ENCODE measurements at places on chromosomes 11 and 22.

- no peak for DNase-seq
Observed at GRCh38 chr11:113664981-113665710, 41.0 kb downstream of the TMPRSS5 start.

DNA sequence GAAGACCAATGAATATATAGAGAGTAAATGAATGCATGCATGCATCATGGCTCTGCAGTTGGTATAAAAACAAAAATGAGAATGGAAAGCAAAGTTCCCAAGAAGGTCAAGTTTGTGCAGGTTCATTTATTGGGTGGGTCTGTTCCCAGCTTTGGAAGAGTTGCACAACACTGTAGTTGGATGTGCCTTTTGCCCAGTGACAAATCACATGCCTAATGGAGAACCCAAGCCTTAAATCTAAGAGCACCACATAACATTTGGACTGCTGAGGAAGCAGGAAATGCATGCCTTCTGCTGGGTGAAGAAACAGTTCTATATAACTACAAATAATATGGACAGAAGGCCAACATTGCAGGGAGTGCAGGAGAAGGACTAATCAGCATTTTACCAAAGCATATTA lies 30.6 kb downstream of the PRCP start:
- no peak for DNase-seq

DNA sequence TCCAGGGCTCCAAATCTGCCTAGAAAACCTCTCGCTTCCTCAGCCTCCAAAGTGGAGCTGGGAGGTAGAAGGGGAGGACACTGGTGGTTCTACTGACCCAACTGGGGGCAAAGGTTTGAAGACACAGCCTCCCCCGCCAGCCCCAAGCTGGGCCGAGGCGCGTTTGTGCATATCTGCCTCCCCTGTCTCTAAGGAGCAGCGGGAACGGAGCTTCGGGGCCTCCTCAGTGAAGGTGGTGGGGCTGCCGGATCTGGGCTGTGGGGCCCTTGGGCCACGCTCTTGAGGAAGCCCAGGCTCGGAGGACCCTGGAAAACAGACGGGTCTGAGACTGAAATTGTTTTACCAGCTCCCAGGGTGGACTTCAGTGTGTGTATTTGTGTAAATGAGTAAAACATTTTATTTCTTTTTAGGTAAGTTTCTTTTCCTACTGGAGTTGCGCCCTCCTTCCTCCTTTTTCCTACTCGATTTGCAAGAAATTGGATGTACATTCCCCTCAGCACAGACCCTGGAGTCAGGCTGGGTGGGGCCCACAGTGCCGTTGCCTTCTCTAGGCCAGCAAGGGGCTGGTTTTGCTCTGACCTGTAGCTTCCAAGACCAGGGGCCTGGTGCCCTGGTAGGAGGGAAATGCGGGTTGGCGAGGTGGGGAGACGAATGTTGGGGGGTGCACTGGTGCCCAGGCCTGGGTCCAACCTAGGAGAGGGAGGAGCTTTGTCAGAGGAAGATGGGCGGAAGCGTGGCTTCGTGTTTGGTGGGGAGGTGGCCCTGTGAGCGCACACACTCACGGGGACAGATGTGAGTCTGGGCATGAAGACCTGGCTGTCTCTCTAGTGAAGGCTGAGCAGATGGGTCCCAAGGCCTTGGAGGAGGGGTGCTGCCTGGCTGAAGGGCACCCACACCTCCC lies 50.6 kb downstream of the ST14 start:
- no peak for DNase-seq

- no peak for DNase-seq
Observed at GRCh38 chr11:2869134-2869526, 16.4 kb downstream of the CDKN1C start.

DNA sequence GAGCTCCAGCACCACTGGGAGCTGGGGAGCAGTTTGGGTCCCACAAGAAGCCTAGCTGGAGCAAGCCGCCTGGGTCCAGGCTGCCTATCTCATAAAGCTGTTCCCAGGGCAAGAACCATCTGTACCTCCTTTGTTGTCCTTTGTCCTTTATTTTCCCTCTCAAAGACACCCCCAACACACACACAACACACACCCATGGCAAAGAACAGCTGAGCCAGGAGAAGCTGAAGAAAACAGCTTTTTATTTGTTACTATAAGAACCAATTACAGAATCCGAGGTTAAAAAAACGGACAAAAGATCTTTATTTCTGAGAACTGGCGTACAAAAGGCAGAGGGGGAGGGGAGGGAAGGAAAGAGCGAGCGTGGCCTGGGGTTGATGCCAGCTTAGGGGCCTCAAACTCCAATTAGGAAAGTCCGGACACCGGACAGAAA lies 1.7 kb upstream of the TUT1 start:
- no peak for DNase-seq

DNA sequence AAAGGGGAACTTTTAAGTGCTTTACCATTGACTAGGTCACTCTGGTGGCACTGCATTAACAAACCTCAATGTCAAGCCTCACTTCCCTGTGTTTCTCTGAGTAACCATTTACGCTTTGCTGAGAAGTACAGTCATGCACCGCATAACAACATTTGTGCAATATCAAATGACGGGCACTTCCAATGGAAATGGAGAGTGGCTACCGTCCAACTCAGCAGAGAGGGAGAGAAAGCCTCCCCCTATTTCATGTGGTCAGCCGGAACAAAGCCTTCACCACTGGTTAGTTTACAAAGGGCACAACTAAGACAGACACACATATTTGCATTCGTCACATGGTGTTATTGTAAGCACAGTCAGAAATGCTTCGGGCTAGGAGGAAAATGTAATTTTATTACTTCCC lies 117.3 kb downstream of the RASSF10 start:
- no peak for DNase-seq

DNA sequence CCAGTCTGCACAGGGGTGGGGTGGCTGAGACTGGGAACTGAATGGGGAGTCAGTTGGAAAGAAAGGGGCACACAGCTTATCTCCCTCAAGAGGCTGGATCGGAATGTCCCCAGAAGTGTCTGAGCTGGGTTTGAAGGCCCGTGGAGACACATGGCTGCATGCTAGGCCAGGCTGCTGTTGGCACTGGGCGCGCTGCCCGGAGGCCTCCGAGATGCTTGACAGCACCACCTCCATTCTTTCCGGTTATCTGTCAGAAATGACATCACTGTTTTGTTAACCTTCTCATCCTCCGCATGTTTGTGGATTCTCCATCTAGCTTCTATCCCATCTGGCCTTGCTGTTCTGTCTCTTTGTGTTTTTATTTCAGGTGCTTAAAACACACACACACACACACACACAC lies 85.5 kb downstream of the APIP start:
- no peak for DNase-seq

DNA sequence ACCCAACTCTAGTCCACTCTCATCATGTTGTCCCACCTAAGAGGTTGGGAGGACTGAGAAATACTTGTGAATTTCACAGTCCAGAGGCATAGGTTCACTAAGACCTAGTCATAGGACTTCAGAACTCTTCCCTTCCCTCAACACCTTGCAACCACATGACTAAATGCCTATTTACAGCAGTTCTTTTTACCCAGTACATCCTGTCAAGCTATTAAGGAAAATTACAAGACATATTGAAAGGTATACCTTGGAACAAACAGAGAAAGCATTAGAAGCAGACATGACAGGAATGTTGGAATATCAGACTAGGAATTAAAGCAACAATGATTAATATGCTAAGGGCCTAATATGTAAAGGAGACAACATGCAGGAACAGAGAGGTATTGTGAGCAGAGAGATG lies 563.8 kb upstream of the LRRC4C start:
- DNase-seq: no peak

DNA sequence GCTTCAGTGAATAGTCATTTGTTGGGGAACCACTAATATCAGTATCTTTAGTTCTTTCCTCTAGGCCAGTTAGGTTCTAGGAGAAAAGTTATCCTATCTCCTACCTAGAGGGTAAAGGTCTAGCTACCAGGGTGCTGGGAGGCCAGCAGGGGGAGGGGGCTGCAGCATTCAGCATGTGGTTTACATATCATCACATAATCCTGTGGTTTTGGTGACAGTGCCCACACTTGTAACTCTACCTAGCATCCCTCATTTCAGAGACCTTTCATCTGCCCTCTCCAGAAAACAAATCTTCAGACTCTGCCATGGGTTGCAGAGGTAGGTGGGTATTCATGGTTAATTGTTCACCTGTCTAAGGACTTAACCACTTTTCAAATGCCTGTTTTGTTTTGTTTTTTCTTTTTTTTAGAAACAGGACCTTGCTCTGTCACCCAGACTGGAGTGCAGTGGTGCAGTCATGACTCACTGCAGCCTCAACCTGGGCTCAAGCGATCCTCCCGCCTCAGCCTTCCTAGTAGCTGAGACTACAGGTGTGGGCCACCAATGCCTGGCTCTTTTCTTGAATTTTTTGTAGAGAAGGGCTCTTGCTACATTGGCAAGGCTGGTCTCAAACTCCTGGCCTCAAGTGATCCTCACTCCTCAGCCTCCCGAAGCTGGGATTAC lies 146.8 kb downstream of the ENTHD1 start:
- DNase-seq: no peak

All from effector memory CD4-positive, alpha-beta T cell (primary cell).